Erythroblast (primary cell): ENCODE measurements at places on chromosomes 1 and 21.

GRCh38 chr21:19603011-19603593 lies 1199.5 kb upstream of the TMPRSS15 start:
- DNase-seq, result no peak

- no peak for DNase-seq
Measured at GRCh38 chr1:195185736-195186135, 1422.5 kb downstream of the KCNT2 start.

- DNase-seq, result no peak
Measured at GRCh38 chr1:243818978-243819377, 31.1 kb downstream of the AKT3 start.

GRCh38 chr21:17118638-17119384 lies 394.0 kb upstream of the CXADR start:
- DNase-seq, result no peak

DNA sequence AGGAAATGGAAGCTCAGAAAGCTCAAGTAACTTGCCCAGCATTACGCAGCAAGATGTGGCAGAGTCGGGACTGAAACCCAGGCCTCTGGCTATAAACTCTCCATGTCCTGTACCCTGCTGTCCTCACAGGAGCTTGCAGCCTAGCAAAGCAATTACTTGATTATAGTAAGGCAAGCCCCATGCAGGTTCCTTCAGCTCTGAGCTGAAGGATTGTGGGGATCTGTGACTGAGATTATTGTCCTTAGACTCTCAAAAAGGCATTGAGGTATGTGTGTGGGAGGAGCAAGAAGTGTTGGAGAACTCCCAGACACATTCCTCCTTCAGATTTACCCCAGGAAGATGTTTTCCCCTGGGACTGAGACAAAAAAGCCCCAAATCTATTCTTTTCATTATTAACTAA lies 124.0 kb upstream of the SPATA6 start:
- no peak for DNase-seq

- DNase-seq, result no peak
Measured at GRCh38 chr1:41766546-41766945, 152.2 kb downstream of the HIVEP3 start.

DNA sequence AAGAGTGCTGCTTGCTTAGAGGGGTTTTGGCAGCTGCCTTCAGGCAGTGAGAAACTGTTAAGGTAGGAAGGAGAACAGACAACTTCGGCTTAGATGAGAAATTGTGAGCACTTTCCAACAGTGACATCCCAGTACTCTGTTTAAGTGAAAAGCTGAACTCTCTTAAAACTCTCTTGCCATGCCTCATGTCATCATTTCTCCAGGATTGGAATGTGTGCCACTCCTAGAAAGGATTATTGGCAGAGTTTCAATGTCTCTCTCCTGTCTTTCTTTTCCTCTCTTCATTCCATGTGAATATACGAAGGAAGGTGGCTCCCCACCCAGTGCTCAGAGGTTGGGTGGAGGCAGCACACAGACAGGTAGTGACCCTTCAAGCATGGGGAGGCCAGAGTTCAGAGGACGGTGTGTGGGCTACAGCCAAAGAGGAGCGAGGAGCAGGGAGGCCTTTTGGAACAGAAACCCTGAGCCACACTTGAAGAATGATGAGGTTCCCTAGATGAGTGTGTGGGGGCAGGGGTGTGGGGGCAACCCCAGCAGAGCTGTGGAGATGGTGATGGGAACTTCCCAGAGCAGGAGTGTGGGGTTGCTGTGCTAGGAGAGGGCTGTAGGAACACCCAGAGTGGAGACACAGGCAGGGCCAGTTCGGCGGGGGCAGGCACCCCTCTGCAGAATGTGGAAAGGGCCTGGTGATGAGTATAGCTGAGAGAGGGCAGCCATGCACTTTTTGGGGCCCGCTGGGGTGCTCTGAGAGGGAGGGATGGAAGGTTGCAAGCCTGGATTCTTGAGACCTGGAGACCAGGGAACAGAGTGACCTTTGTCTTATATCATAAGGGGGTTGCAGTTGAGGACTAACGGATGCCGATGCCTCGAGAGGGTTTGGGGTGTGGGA lies 58.8 kb downstream of the GALNT2 start:
- DNase-seq, result no peak

DNA sequence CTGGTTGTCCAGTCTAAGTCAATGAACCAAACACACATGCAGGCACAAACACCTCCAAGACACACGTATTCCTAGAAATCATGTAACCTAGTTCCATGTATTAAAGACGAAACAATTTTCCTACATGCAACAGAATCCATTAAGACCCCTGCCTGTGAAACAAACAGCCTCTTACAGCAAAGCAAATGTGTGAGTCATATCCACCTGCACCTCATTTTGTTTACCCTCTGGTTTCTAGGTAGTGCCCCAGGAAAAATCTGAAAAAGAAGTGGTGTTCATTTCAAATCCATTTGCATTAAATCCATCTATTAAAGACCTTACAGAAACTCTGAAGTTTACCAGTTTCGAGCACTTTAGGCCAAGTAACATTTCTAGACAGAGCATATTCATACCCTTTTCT lies 74.1 kb downstream of the VCAM1 start:
- DNase-seq, result no peak

- DNase-seq, result no peak
Measured at GRCh38 chr1:30719406-30720270, 3.7 kb downstream of the MATN1 start.

- no peak for DNase-seq
Measured at GRCh38 chr1:119933397-119933796, 37.1 kb upstream of the ADAM30 start.

DNA sequence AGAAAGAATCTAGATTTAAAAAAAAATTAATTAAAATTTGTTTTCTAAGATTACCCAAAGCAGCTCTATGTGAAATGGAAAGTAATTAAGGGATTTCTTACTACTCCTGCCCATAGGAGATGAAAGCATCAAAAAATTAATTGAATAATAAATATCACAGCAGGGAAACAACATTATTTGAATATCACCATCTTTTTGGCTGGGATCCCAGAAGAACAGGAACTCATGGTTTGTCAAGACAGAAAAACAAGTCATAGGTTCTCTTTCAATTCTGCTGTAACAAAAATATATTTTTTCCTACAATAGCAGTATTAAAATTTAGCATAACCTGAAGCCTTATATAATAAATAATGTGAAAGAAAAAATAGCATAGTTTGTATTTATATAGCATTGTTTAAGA lies 1713.4 kb downstream of the NCAM2 start:
- no peak for DNase-seq

- DNase-seq, result peak; percentile 52
Measured at GRCh38 chr1:61255358-61255703, 173.0 kb downstream of the NFIA start.

DNA sequence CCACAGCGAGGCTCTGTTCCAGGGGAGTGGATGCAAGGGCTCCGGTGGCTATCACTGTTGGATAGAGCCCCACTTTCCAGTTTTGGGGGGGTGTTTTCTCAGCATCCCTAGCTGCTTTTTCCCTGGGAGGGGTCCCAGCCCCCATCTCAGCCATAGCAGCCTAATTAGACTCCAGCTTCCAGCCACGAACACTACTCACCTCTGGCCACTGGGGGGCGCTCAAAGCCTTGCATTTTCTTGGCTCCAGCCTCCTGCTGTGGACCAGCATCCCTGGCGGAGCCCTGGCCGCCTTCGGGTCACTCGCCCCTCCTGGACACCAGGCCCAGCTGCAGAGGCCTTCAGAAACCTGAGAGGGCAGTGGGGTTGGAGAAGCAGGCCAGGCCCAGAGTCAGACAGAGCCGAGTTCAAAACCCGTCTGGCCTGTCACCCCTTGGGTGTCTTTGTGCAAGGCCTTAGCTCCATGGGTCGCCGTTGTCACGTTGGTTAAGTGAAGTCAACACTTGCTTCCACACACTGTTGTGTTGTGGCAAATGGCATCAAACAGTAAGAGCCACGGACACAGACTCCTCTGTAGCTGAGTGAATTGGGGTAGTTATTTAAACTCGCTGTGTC lies 93.5 kb upstream of the ACTL8 start:
- DNase-seq, result peak; percentile 71

DNA sequence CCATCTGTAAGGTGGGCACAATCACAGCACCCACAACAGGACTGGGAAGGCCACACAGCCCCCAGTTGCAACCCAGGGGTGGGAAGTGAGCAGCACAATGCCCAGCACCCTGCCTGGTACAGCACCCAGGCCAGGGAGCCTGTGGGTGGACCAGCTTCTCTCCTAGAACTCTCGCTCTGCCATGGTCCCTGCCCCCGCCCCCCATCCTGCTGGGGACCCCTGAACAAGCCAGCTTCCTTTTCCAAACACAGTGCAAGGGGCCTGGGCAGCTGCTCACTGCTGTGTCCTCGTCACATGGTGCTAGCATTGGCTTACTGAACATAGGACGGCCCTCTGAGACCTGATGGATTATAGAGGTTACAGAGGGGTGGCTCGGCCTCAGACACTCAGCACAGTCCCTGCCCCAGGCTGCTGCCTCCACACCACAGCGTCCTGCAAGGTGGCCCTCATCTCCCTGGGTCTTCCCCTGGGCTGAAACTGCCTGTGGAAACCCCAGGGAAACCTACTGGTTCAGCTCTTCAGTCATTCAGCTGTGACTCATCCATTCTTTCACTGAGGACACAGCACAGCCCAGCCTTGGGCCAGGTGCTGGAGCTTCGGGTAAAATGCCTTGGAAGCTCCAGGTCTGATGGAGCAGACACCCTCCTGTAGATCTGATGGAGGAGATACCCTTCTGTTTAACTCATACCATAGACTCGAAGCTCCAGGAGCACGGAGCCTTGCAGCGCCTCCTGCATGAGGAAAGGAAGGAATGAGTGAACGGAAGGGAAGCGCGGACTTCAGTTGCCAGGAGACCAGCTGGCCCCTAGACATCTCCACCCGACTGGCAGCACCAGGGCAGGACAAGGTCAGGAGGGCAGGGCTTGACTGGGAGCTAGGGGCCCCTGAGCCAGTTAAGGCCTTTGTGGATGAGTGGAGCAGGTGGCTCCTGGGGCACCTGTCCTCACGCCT lies 8.1 kb upstream of the PRDM16 start:
- no peak for DNase-seq

DNA sequence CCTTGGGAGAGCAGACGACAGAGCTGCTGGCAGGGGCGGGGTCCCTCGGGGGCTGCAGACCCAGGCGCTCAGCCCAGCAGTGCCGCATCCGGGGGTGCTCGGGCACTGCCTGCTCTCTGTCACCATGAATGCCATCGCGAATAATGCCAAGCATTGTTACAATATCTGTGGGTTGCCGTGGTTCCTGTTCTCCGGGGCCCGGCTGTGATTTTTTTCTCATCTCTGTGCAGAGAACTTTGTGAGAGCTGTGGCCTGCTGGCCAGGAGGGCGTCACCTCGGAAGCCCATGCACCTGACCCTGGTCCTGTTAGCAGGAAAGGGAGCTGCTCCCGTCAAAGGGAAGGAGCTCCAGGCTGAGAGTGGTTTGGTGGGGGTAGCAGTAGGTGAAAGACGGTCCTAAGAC lies 70.4 kb downstream of the PRDM16 start:
- no peak for DNase-seq

- DNase-seq, result no peak
Measured at GRCh38 chr21:34554227-34554626, 42.2 kb upstream of the KCNE1 start.

DNA sequence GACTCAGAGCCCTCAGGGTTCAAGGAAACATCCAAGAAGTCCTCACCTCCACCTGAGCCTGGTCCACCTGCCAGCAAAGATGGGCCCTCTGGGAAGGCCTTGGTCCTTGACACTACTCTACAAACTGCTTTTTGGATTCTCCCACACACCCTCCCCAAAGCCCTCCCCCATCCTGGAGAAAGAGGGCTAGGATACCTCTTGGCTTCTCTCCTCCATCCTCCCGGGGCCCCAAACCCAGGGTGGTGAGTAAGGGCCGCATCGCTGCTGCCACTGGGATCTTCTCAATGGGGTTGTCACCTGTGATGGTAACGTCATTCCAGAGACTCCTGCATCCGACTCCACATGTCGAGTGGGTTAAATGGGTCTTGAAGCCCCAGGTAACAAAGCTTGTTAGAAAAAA lies 26.6 kb downstream of the MATN1 start:
- no peak for DNase-seq

DNA sequence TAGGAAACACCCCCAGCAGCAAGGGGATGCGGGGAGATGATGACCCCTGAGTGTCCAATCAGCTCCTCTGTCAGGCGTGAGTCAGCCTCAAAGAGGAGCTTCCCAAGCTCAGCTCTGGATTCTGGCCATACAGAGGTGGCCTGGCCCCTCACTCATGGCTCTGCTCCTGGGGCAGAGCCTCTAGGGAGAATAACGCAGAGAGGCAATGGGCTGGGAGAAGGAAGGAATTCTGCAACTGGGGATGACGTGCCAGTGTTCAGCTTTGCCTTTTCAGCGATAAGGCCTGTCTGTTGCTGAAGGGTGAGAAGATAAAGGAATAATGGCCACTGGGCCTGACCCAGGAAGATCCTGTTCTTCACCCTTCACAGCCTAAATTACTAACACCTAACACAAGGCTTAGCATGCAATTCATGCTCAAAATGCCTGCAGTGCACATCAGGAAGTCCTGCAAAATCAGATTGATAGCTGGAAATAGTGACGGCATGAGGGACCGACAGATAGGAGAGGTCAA lies 92.2 kb downstream of the TBX19 start:
- peak; percentile 33 for DNase-seq

GRCh38 chr1:234629026-234629425 lies 19.0 kb upstream of the IRF2BP2 start:
- no peak for DNase-seq

- DNase-seq, result no peak
Measured at GRCh38 chr1:212977781-212978645, 27.7 kb downstream of the VASH2 start.

- no peak for DNase-seq
Measured at GRCh38 chr1:226666692-226667091, 72.4 kb downstream of the ITPKB start.

DNA sequence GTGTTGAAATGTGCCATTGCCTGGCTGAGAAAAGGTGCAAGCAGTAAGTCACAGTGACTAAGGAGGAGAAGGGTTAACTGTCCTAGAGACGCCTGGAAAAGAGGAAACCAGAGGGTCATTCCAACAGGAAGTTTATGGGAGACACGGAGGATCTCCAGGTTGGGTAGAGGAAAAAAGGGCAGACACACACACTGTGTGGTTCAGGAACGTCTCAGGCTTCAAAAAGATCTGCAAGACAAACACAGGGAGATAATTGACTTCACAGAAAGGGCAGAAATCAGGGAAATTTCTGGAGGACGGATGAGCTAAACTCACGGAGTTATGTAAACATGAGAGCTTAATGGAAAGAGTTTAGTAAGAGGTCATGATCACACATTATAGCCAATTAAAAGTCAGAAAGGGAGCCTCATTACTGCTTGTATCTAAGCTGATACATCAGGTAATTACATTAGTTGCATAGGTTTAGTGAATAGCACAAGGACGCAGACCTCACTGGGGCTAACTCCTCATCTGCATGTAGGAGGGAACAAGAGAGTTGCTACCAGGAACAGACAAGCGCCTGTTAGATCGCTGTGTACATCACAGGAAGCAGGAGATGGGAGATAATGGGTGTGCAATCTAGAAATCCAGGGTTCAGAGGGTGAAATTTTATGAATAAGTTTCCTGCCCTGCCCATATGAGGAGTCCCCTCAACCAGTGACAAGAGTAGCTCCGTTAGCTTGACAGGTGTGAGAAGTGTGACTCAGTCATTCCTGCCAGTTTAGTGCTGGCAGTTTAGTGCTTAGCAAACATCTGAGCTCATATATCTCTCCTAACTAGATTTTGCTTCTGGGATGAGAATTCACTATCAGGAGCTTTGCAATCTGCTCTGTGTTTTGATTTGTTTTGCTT lies 96.6 kb upstream of the TNR start:
- DNase-seq, result no peak
